Stimulated activated CD8-positive, alpha-beta memory T cell treated with anti-CD3 and anti-CD28 coated beads, Interleukin-15, amount 100 ng/mL, for 4 hours (primary cell): ENCODE measurements at places on chromosomes 16 and 17.

DNA sequence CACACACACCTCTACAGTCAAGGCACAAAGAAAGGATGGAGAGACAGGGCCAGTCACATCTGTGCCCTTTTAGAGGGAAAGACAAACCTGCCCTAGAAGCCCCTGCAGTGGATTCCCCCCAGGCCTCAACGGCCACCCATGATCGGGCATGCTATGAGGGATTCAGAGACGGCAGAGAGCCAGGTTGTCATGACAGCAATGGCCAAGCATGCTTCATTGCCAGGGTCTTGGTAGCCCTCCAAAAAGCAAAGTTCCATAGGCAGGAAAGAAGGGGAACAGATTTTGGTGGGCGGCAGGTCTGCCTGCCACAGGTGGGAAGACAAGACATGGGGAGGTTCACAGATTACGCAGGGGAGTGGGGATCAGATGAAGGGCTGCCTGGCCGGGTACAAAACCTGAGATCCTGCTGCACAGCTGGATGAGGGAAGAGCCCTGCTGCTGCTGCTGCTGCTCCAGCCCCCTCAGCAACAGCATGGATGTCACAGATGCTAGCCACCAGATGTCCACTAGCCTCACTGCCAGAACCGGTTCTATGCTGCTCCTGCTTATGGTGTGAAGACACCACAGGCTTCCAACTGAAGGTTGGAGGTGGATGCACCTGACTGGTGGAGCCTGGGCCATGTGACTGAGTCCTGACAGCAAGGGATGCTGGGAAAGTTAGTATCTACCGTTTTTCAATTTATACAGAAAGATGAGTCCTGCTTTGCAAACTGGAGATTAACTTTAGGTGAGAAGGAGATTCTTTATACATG is 17.8 kb downstream of the ACTG1 start:
- no peak for DNase-seq

GRCh38 chr16:89334050-89334449 is 116.5 kb downstream of the ZNF778 start:
- DNase-seq, result no peak

- DNase-seq, result no peak
Observed at GRCh38 chr17:40432864-40433528, 10.3 kb upstream of the IGFBP4 start.

DNA sequence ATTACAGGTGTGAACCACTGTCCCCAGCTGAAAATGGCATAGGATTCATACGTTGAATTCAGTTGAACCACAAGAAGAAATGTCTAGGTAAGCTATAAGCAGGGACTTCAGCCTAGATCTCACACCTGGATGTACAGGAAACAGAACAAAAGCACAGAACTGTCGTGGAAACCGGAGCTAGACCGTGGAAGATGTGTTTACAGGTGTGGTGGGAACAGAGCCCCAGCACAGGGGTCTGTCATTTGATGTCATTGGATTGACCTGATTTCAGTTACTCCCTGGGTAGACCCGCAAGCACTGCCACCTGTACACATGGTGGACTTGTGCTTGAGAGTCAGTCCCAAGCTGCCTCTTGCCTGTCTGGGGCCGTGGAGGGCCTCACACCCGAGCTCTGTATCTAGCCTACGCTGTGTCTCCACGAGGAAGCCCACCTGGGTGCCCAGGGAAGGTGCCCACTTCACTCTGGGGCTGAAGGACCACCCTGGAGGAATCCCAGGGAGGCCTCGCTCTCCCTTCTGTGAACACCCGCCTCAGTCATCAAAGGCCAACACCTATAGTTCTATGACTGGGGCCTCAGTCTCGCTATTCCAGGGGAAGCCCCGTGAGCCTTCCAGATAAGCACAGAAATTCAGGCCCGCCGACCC is 32.2 kb upstream of the MLKL start:
- no peak for DNase-seq

DNA sequence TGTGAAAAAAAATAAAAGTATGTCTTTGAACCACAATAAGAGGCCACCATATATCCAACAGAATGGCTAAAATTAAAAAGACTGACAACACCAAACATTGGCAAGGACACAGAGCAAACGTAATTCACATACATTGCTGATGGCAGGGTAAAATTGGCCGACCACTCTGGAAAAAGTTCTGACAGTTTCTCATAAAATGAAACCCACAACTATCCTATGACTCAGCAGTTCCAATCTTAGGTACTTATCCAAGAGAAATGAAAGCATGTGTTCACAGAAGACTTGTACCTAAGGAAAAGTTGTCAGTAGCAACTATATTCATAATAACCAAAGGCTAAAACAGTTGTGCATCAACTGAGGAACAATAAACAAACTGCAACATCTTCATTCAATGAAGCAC is 357.3 kb upstream of the XYLT1 start:
- no peak for DNase-seq

DNA sequence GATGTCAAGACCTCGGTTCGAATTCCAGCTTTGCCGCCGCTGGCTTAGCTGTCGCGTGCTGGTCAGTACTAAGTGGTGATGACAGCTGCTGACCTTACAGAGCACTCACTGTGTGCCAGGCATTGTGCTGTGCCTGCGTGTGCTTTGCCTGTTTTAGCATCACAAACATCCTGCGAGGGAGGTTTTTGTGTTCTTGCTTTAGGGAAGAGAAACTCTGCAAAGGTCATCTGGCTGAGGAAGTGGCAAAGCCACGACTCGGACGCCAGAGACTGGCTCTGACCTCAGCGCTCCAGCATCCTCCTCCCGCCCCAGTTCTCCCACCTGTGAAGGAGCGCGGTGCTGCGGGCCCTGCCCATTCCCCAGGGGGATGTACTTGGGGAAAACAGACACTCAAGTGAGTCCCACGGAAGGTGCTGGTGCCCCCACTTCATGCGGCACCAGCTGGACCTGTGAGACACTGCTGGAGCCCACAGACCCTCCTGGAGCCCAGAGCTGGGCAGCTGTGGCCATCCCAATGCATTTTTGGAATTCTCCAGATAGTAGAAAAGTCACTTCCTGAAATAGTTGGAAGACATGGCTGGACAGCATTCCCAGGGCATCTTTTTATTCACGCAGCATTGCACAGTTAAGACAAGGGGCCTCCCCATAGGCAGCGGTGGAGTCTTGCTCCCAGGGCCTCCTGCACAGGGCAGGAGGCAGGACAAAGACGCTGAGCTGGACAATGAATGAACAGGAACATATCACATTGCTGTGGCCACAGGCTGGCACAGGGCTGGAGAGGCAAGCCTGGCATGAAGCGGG is 20.0 kb upstream of the HERPUD1 start:
- no peak for DNase-seq

DNA sequence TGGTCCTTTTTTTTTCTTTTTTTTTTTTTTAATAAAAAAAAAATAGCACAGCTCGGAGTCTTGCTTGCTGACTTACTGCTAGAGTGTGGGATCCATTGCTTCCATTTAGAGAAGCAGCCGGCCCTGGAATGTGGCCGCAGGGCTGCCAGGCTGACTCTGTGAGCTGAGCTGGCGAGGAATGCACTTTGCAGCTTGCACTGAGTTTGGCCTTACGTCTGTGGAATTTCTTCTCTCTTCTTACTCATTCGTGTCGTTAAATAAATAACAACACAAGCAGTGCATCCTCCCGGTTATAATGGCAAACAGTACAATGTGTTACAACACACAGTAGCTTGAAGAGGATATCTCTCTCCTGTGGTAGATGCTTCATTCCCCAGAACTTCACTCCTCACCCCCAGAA is 69.2 kb downstream of the PRKCB start:
- DNase-seq, result no peak

DNA sequence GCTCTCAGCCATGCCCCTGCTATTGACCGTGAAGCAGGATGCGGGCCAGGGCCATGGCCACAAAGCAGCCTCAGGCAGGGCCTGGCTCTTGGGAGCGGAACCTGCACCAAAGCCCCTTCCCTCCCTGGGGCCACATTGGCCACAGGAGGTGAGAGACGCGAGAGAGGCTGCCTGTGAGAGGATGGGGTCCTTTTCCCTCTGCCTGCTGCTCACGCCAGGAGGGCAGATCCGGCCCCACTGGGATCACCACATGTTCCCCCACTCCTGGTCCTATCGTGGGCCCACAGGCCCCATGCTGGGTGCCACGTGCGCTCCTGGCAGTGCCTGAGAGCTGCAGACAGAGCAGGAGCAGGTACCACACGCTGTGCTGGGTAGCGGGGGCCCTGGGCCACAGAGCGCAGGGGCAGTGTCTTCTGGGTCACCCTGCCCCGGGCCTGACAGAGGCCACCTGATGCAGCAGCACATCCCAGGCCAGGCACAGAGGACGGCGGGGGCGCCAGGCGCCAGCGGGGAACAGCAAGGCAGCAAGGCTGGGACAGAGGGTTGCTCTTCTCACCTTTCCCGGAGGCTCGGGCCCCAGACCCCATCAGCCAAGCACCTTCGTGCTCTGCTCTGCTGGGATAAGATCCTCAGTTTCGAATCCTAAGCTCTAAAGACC is 9.2 kb upstream of the NUDT16L1 start:
- no peak for DNase-seq

- no peak for DNase-seq
Observed at GRCh38 chr16:52964290-52964689, 88.4 kb downstream of the CHD9NB start.

- DNase-seq, result no peak
Observed at GRCh38 chr17:76723812-76724211, 2.6 kb downstream of the JMJD6 start.

- no peak for DNase-seq
Observed at GRCh38 chr17:43935926-43936261, 6.4 kb downstream of the PPY start.

GRCh38 chr16:4019371-4019791 is 96.9 kb downstream of the ADCY9 start:
- no peak for DNase-seq

GRCh38 chr16:77816293-77816692 is 27.9 kb downstream of the VAT1L start:
- no peak for DNase-seq

GRCh38 chr16:78147911-78148401 is 48.5 kb downstream of the WWOX start:
- DNase-seq, result no peak

- DNase-seq, result no peak
Observed at GRCh38 chr16:11833951-11834695, 17.2 kb downstream of the RSL1D1 start.

GRCh38 chr17:62727916-62728672 is 80.0 kb downstream of the MARCHF10 start:
- DNase-seq, result no peak

DNA sequence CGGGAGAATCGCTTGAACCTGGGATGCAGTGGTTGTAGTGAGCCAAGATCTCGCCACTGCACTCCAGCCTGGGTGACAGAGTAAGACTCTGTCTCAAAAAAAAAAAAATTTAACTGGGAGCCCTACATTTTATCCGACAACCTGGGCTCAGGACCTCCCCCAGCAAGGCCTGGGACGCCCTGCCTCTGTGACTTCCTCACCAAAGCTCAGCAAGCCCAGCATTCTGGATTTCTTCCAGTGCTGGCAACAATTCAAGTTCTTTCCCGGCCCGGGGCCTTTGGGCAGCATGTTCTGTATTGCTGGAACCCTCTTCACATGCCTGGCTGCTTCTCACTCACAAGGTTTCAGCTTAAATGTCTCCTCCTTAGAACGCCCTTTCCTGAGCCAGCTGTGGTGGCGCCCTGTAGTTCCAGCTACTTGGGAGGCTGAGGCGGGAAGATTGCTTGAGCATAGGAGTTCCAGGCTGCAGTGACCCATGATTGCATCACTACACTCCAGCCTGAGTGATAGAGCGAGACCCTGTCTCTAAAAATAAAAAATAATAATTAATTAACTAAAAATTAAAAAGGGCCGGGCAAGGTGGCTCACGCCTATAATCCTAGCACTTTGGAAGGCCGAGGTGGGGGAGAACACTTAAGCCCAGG is 15.9 kb upstream of the MEIOB start:
- no peak for DNase-seq
